Muscle of leg (tissue), 16 donors: ENCODE measurements at places on chromosomes 6 and 20. TPM values are rescaled to one million over a fixed set of nuclear protein-coding genes. Genes with fewer than 3 reads are reported as not detected.

- peak; percentile 77 for DNase-seq
These were observed 934 bp upstream of the CST9 start for GRCh38 chr20:23606652-23607049.

DNA sequence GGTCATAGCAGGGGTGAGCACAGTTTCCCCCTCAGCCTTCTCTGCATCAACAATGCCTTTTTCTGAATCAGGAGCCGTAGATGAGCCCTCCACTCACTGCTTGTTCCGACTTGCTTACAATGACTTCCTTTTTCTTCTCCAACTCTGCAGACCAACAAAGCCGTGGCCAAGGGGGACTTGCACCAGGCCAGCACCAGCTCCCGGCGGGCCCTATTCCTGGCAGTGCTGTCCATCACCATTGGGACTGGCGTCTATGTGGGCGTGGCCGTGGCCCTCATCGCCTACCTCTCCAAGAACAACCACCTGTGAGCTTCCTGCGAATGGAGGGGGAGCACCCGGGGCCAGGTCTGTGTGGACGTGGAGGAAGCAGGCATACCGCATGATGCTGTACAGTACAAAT is 195.8 kb downstream of the SYNDIG1 start:
- DNase-seq, result no peak

The PPP1R3G gene
- 2.6 TPM for total RNA-seq

DNA sequence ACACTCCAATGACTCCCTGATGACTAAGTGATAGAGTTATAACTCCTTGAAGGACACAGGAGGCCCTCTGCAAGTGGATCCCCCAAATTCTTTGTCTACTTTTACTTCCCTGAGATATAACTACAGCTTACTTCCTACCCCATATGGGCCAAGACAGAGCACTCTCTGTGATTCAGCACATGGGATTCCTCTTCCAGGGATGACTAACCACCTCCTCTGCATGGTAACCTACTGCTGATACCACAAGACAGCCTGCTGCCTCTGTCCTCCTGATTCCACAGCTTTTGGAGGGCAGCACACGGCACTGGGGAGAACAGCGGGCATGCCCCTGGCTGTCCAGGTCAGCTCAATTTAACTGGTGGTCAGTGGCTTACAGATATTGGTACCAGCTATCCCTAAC is 675.7 kb upstream of the AGPAT4 start:
- no peak for DNase-seq

The FAM184A gene
- 7.0 TPM for total RNA-seq

The TAAR9 gene
- total RNA-seq, result not detected

DNA sequence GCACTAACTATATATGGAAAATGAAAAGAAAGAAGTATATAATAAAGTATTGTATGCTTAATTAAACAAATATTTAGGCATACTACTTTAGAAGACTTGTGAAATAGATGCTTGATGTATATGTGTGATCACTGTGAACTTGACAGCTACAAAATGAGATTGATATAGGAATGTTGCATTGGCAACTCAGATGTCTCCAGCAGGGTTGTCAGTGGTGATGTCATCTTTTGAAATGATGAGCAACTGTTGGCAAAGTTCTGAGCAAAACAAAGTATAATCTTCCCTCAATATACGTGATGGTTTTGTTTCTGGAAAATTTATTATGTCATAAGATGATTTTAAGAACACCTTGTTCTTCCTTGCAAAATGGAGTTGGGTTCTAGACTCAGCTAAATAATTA is 133.8 kb downstream of the ARID1B start:
- no peak for DNase-seq

- DNase-seq, result no peak
These were observed 67.4 kb downstream of the TOX2 start for GRCh38 chr20:43982016-43982415.

The PHACTR1 gene
- 4.3 TPM for total RNA-seq

DNA sequence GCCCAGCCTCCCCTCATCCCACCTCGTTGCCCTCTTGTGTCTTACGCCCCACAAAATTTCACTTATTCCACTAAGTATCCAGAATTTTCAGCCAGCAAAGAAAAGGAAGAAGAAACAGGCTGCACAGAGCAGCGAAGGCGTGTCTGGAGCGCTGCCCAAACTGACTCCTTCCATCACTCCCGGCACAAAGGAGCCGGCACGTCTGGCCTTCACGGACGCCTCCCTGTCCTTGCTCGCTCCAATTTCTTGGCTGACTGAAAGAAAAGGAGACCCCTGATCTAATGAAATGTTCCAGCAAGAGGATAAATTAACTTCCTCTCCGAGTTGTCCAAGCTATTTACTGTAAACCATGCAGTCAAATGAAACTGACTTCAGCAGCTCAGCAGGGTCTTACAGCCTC is 152.3 kb upstream of the CDH4 start:
- DNase-seq, result peak; percentile 81

- no peak for DNase-seq
These were observed 3.0 kb downstream of the CFB start for GRCh38 chr6:31948753-31949413.

DNA sequence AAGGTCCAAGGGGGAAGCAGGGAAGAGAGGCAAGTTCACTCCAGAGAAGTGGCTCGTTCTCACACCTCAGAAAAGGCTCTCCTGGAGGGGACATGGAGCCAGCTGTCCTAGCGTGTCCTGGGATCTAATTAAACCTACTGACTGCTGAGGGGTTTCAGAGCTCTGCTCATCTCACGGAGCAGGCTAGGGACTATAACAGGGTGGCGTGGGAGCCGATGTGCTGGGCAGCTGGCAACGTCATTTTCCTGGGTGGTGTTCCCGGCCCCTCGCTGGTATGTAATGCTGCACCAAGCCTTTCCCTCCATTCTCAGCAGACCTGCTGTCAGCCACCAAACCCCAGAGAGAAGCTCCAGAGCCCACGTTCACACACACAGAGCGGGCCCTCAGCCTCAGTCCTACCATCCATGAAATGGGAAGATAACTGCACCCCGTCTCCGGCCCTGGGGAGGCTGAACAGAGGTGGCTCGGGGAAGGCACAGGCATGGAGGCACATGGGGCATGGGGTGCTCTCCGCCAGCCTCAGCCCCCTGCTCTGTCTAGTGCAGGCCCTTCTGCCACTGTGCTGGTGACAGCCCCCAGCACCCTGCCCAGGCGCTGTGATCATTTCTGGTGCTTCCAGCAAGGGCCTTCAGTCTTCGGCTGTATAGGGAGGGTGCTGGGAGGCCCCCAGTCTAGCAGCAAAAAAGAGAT is 1.9 kb downstream of the CST7 start:
- DNase-seq, result no peak

GRCh38 chr20:61435184-61435822 is 183.2 kb downstream of the CDH4 start:
- DNase-seq, result no peak

DNA sequence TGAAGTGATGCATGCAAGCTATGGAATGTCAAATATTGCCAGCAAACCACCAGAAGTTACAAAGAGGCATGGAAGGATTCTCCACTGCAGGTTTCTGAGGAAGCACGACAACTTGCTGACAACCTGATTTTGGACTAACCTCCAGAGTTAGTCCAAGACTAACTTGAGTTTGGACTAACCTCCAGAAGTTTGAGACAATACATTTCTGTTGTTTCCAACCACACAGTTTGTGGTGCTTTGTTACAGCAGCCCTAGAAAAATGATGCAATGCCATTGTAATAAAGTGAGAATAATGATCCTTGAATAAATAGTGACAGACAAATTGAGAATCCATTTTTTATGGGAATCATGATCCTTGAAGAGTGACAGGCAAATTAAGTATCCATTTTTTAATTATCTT is 169.9 kb upstream of the HDDC2 start:
- DNase-seq, result no peak
